ENCODE measurements at places on chromosomes 4 and X. TPM values are rescaled to one million over a fixed set of nuclear protein-coding genes. Genes with fewer than 3 reads are reported as not detected.

- no peak overlapping the region for H3K27ac ChIP-seq
- peaks cover 21% of the 10 kb centered on the region for H3K4me1 ChIP-seq
- no peak overlapping the region for H3K4me3 ChIP-seq
- no peak for DNase-seq
- no peaks in the 10 kb centered on the region for H3K27me3 ChIP-seq
Observed at GRCh38 chr4:7210824-7211223, 18.5 kb downstream of the SORCS2 start.

- H3K27me3 ChIP-seq = no peaks in the 10 kb centered on the region
- no peaks in the 10 kb centered on the region for H3K36me3 ChIP-seq
- no peak overlapping the region for H3K27ac ChIP-seq
- H3K4me1 ChIP-seq = no peaks in the 10 kb centered on the region
- no peak for DNase-seq
Observed at GRCh38 chr4:32440391-32440790, 1720.2 kb downstream of the PCDH7 start.

- H3K27ac ChIP-seq = no peak overlapping the region
- no peaks in the 10 kb centered on the region for H3K4me1 ChIP-seq
- H3K4me3 ChIP-seq = no peak overlapping the region
- no peaks in the 10 kb centered on the region for H3K27me3 ChIP-seq
Observed at GRCh38 chr4:91092398-91092980, 965.3 kb downstream of the CCSER1 start.

The FAM53A gene
- total RNA-seq = 0.39 TPM

The SYNPO2 gene
- 2.8 TPM for total RNA-seq

The EMCN gene
- total RNA-seq = not detected

Measured in SJSA1 (cell line).